Astrocyte (in vitro differentiated cells and primary cell): ENCODE measurements at places on chromosomes 3 and 15. TPM values are rescaled to one million over a fixed set of nuclear protein-coding genes. Genes with fewer than 3 reads are reported as not detected.
A peak's percentile ranks its signal among the peaks of the same experiment; 100 is the strongest.

DNA sequence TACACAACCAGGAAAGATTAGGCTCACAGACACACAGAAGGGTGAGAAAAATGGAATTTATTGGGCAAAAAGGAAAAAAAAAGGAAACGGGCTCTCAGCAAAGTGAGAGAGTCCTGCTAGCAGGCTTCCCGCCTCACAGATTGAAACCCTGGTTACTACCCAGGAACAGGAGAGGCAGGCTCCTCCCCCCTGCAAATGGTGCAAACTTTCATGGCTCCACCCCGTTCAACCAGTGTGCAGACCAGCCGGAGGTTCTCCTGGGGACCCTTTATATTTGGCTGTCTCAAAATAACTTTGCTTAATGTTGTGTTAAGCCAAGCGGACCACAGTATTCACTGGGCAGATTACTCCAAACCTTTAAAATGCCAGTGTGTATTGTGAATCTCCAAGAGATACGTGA lies 40.3 kb downstream of the IL1RAP start:
- no peaks in the 10 kb centered on the region for H3K36me3 ChIP-seq
- DNase-seq = no peak
- no peak overlapping the region for H3K4me3 ChIP-seq
- H3K27me3 ChIP-seq = no peaks in the 10 kb centered on the region
- H3K27ac ChIP-seq = no peak overlapping the region
- no peaks in the 10 kb centered on the region for H3K4me1 ChIP-seq

GRCh38 chr15:70507772-70508371 lies 255.5 kb downstream of the UACA start:
- peak overlapping the region; percentile 25 for H3K27ac ChIP-seq
- no peak overlapping the region for H3K4me3 ChIP-seq
- H3K4me1 ChIP-seq = peaks cover 49% of the 10 kb centered on the region
- no peaks in the 10 kb centered on the region for H3K36me3 ChIP-seq

- no peaks in the 10 kb centered on the region for H3K27me3 ChIP-seq
- peak overlapping the region; percentile 81 for H3K27ac ChIP-seq
- DNase-seq = peak; percentile 93
- no peaks in the 10 kb centered on the region for H3K36me3 ChIP-seq
- no peak overlapping the region for H3K4me3 ChIP-seq
Observed at GRCh38 chr3:123749711-123750110, 134.4 kb downstream of the MYLK start.

DNA sequence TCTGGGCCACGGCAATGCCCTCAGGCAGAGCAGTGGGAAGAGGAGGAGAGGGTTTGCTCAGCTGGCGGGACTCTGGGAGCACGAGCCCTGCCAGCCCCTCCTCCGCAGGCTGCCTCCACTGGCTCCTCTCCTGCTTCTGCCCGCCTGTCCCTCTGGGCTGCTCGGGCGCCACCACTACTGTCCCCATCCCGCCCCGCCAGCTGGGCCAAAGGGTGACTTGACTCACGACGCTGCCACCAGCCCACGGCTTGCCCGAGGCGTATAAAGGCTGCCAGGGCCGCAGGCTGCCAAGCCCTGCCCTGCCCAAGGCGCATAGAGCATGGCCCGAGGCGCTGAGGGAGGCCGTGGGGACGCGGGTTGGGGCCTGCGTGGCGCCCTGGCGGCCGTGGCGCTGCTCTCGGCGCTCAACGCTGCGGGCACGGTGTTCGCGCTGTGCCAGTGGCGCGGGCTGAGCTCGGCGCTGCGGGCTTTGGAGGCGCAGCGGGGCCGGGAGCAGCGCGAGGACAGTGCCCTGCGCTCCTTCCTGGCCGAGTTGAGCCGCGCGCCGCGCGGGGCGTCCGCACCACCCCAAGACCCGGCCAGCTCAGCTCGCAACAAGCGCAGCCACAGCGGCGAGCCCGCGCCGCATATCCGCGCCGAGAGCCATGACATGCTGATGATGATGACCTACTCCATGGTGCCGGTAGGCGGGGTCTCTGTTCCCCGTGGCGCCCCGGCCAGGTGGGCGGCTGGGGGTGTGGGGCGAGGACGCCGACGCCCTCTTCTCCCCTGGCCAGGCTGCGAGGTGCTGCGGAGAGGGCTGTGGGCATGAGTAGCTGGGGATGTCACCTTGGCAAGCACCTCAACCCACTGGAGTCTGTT lies at the start of gene GLDN:
TSS of gene GLDN (plus strand) at position 290 of the 861 bp plus-strand sequence. CDS start at position 320, 30 bp downstream.
- no peaks in the 10 kb centered on the region for H3K36me3 ChIP-seq
- H3K4me1 ChIP-seq = peaks cover 4% of the 10 kb centered on the region
- peak within 1 kb of the TSS; percentile 35 for H3K4me3 ChIP-seq
- H3K27me3 ChIP-seq = peaks cover 42% of the 10 kb centered on the region

SPTSSB gene
- total RNA-seq = 0.50 TPM in 1 of 2 replicates, not detected in the other

ADAMTS17 gene
- 0.14 and 0.27 TPM in 2 replicates for total RNA-seq
